ENCODE measurements at places on chromosomes 16 and 17.

GRCh38 chr17:60332574-60332973 lies 59.4 kb downstream of the USP32 start:
- DNase-seq = no peak

- DNase-seq = no peak
These were observed 110.1 kb upstream of the ASIC2 start for GRCh38 chr17:33403194-33403593.

- DNase-seq = peak; percentile 3
These were observed 95.2 kb upstream of the AXIN2 start for GRCh38 chr17:65656390-65657250.

DNA sequence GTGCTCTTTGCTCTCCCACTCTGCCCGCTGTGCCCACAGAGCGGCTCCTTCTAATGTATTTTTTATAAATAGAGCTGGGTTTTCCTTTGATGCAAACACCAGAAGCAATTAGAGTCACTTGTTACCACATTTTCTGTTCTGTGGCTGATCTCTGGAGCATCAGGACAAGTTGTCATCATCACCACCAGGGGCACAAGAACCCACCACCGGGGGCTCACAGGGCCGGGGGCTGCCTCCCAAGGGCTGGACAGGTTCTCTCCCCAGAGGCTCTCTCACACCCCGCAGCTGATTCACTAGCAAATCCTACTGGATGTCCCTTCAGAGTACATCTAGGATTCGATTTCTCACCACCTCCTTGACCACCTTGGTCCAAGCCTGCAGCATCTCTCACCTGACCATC lies 18.5 kb downstream of the C16orf82 start:
- no peak for DNase-seq

- DNase-seq = no peak
These were observed 4.5 kb upstream of the NAT9 start for GRCh38 chr17:74780443-74781238.

GRCh38 chr16:694863-695354 lies 4.7 kb upstream of the WDR24 start:
- DNase-seq = no peak

GRCh38 chr16:51699686-51700396 lies 548.8 kb upstream of the SALL1 start:
- DNase-seq = no peak

- no peak for DNase-seq
These were observed 13.1 kb upstream of the DUSP14 start for GRCh38 chr17:37476431-37477120.

DNA sequence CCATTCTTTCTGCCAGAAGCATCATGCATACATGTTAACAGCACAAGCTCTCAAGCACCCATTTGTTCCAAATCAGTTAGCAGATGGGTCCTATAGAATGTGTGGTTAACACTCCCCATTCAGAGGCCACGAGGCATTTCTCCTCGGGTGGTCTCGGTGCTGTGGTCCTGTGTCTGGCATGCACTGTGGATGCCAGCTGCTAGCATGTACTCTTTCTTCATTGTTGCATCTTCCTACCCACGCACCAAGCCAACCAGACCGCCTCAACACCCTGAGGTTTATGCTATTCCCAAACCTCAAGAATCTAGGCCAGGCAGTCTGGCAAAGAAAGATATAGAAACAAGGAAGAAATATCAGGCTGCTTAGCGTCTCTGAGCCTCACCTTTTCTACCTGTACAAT lies 27.8 kb upstream of the MRTFB start:
- no peak for DNase-seq

GRCh38 chr16:78310990-78311561 lies 211.6 kb downstream of the WWOX start:
- no peak for DNase-seq

DNA sequence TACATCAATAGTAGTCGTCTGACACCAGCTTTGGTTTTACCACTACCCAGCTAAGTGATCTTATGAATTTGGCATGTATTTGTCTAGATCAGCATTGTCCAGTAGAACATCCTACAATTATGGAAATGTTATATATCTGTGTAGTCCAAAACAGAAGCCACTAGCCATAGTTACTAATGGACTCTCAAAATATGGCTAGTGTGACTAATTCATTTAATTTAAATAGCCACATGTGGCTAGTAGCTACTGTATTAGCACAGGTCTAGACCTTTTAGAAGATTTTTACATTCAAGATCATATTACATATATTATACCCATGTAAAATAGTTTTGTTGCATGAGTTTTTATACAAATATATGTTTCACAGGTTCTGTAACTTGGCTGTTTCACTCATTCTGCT lies 27.0 kb upstream of the NFAT5 start:
- no peak for DNase-seq

DNA sequence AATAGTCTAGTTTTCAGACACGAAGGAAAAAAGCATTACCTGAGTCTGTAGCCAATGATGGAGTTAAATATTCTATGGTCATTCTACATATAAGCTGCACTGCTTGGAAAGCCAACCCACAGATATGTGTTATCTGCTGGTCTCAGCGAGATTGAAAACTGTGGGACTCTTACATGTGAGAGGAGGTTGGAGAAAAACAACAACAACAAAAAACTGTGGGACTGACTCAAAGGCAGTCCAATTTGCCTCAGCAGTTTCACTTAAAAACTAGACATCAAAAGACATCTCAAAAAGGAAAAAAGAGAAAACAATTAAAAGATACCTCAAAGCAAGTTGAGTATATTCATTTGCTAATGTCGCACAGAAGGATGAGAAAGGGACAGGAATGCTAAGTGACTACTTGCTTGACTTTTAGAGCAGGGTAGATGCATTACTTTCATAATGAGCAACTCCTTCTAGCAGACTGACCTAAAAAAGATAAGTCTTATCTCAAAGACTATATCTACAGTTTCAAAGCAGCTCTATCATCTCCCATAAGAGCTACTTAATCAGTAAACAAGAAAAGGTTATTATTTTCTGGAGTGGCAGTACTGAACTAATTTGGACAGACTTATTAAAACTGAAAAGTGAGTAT lies 35.5 kb upstream of the ITGA2B start:
- no peak for DNase-seq

GRCh38 chr16:85174871-85175723 lies 62.8 kb upstream of the CIBAR2 start:
- DNase-seq = no peak

DNA sequence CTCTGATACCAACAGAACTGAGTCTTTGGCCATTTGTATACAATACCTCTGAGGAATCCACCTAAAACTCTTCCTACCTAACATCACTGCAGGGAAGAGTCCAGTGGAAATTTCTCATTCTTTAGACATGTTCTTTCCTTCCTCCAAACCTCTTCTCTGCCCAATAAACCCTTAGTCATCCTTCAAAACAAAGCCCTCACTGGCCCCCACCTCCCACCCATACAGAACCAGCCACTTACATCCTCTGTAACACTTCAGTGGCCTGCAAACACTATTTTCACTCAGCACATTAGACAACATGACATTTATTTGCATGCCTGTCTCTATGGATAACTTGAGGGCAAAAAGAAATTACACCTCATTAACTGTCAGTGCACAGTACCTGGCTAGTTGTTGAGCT lies 200.3 kb upstream of the NOG start:
- DNase-seq = no peak

DNA sequence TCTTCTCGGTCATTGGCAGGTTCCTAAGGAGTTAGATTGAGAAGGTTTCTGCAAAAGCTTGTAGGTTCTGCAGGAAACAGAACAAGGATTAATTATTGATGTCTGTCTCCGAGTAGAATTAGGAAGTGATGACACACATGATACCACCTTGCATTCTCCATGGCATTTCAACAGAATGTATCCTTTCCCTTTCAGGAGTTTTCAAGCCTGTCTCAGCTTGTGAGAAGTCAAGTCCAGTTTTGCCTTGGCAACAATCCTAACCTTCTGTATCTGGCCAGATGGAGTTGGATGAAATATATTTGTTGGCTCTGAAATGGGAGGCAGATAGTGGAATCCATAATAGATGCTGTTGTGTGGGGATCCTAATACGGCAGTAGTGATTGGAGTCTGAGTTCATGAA lies 235.5 kb downstream of the SHISA9 start:
- DNase-seq = no peak

GRCh38 chr16:86697715-86698114 lies 119.4 kb downstream of the FOXL1 start:
- no peak for DNase-seq

DNA sequence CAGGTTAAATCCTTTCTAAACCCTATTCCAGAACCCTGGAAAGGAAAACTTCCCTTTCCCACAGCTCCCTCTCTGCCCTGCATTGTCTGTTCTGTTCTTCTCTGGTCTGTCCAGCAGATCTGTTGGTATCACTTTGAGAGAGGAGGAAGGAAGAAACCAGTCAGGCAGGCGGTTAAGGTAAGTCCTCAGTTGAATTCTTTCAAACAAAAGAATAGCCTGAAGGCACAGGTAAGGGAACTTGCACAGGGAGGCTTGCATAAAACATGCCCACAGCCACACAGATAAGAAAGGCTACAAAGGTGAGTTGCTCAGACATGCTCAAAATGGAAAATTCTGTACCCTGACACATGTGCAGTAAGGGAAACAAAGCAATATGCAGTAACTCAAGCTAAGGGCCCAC lies 595.7 kb upstream of the CDH5 start:
- no peak for DNase-seq

DNA sequence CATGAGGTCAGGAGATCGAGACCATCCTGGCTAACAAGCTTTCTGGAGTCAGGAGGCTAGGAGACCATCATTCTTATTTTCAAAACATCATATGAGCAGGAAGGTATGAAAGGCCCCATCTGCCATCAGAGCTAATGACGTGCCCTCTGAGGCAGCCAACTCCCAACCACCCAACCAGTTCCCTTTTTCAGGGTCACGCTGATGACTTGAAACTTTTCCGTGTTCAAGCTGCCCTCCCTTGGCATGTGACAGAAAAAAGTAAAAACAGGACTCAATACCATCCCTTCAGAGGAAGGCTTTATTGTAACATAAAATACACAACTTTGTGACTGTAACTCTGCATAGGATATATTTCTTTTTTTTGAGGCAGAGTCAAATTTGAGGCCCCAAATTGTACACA lies 4.6 kb upstream of the GHDC start:
- DNase-seq = no peak

- no peak for DNase-seq
These were observed 12.9 kb upstream of the TACO1 start for GRCh38 chr17:63587770-63588169.

DNA sequence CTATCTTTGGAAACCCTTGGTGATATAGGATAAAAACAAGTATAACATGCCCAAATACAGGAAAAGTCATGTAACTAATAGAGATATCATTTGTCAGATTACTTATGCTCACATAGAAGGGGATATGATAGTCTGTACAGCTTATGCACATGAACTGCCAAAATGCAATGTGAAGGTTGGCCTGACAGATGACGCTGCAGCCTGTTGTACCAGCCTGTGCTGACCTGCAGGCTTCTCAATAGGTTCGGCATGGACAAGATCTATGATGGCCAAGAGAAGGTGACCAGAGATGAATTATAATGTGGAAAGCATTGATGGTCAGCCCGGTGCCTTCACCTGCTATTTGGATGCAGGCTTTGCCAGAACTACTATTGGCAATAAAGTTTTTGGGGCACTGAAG lies 12.7 kb downstream of the WFIKKN2 start:
- no peak for DNase-seq

DNA sequence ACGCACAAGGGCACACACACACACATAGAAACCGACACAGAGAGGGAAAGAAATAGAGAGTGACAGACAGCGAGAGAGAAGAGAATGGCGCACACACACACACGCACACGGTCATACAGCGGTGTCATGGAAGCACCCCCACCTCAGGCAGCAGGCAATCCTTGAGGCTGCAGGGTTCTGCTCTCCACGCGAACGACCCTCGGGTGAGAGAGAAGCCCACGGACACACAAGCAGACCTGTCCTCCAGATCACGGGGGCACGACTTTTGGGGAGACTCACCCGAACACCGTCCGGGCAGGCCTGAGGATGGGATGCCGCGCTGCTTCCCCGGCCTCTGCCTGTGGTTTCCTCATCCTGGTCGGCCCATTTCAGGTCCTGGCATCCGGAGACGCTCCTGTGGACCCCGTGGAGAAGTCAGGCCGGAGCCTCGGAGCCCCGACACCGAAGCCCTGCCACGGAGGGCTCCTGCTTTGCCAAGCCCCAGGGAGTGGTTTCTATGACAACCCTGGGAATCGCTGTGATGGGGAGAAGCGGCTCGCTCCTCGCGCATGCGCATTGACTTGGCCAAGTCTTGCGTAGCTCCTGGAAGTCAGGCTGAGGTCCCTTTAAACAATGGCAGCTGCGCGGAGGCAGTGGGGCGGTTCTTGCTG lies 118.2 kb upstream of the KCNJ18 start:
- peak; percentile 14 for DNase-seq

GRCh38 chr17:69907132-69907847 lies 167.7 kb upstream of the KCNJ16 start:
- DNase-seq = no peak

- no peak for DNase-seq
These were observed 7.8 kb downstream of the RARA start for GRCh38 chr17:40316571-40317344.

- DNase-seq = no peak
These were observed 4.8 kb downstream of the GNG13 start for GRCh38 chr16:795580-796229.

DNA sequence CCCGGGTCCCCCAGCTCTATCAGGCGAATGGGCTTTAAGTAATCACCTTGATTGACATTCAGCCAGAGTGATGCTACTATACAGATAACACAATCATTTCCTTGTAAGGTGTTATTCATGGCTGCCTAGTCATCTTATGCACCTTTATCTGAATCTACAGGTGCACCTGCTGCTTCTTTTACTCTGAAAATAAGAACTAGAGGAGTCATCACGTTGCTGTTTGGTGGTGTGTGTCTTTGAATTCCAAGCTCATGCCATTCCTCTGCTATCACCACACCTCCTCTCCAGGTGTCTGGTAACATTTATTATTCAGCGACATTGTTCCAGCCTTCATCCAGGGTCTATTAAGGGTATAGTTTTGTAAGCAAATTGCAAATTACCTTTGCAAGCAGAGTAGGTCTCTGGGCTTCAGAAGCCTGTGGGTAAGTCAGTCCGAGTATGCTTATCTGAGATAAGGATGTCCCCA lies 51.9 kb downstream of the NOS2 start:
- no peak for DNase-seq

DNA sequence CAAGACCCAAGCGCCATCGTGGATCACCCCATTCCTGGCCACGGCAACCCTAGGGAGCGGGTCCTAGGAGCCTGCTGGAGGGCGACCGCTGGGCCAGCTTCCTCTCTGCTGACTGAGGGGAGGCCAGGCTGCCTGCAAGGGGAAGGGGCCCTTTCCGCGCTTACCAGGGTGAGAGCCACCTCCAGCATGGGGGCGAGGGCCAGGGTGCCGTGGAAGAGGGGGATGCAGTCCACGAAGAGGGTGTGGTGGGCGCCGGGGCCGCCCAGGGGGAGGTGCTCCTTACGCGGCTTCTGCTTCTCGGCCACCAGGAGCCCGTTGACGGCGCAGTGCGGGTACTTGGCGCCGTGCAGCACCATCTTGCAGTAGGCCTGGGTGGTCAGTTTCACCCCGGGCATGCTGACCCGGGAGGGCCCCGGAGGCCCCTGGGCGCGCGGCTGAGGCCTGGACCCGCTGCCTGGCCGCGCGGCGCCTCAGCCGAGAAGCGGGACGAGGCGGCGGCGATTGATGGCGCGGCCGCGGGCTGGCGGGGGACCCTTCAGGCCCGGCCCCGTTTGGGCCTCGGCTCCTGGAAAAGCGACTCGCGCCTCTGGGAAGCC lies 345 bp downstream of the EMC8 start:
- DNase-seq = no peak
